Aorta (tissue), 5 donors: ENCODE measurements at places on chromosomes 5 and 9. TPM values are rescaled to one million over a fixed set of nuclear protein-coding genes. Genes with fewer than 3 reads are reported as not detected.

DNA sequence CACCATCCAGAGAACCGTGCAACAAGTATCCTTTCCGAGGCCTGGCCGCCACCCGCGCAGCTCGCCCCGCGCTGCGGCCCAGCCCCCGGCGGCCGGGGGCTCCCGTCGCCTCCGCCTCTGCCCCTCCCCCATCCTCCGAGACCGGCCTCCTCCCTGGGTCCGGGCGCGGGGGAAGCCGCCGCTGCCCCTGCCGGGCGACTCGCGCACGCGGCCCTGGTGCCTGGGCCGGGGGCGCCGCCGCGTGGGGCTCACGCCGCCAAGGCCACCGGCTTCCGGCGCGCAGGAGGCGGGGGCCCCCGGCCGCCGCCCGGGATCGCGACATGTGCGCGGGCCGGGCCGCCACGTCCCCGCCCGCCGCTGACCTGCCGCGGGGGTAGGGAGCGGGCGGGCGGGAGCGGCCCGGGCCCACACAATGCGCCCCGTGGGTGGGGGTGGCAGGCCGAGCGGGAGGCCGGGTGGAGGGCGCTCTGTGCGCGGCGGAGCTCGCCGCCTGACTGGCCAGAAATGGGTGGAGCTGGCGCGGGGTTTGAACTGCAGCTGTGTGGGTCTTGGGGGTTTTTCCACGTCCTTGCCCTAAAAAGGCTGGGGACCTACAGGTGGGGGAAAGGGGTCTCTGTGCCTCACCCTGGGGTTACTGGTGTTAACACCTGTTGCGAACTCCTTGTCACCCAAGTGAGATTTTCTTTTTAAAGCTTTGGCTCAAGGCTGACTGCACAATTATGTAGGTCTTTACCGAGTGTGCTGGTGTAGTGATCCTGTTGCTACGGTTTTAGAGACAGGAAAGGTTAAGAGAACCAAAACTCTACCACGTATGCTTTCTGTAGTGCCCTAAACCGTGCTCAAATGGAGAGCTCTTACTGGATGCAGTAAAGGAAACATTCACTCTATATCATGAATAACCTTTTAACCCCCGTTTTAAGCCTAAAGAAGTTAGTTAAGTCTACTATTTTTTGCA lies 32.3 kb downstream of the TNPO1 start:
- peaks cover 3% of the 10 kb centered on the region for H3K4me1 ChIP-seq
- peak overlapping the region; percentile 99 for H3K4me3 ChIP-seq
- peak overlapping the region; percentile 95 for H3K27ac ChIP-seq

GRCh38 chr9:113617550-113617949 lies 154.0 kb downstream of the RGS3 start:
- no peaks in the 10 kb centered on the region for H3K4me1 ChIP-seq
- H3K27me3 ChIP-seq: no peaks in the 10 kb centered on the region
- H3K27ac ChIP-seq: peak overlapping the region; percentile 11
- no peak for DNase-seq

DNA sequence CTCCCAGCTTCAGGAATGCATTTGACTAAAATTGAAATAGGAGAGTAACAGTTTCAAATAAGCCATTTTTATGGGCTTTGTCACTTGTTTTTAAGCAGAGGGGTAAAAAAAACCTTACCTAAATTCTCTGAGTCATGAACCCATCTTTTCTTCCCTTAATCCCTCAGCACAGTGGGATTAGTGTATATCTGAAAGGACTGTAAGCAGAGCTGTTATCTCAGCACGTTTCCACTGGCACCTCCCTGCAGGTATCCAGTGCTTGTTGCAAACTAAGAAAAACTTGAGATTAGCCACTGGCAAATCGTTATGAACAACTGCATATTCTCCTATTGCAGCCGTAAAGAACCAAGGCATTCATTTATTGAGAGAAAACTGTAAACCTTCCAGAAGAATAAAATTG lies 872.7 kb downstream of the EFNA5 start:
- H3K36me3 ChIP-seq: no peaks in the 10 kb centered on the region
- H3K27ac ChIP-seq: no peak overlapping the region
- no peak overlapping the region for H3K4me3 ChIP-seq
- H3K4me1 ChIP-seq: no peaks in the 10 kb centered on the region
- H3K27me3 ChIP-seq: no peaks in the 10 kb centered on the region

GRCh38 chr5:131322926-131323325 lies 59.1 kb downstream of the CDC42SE2 start:
- no peaks in the 10 kb centered on the region for H3K36me3 ChIP-seq
- no peak overlapping the region for H3K4me3 ChIP-seq
- H3K27ac ChIP-seq: no peak overlapping the region
- DNase-seq: no peak
- peaks cover 4% of the 10 kb centered on the region for H3K4me1 ChIP-seq
- H3K27me3 ChIP-seq: no peaks in the 10 kb centered on the region

DNA sequence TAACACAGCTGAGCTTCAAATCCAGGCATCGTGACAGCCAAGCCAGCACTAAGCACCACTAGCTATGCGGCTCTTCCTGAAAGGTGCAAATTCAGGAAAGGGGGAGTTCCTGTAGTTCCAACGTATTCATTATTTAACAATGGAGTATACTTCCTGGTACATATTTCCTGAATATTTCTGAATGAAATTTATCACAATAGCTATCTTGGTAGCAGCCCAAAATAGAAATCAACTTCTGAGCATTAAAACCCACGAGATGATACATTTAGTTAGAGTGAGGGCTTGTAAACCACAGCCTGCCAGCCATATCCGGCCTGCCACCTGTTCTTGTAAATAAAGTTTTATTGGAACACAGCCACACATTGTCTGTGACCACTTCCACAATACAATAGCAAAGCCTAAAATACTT lies 109.7 kb upstream of the RETREG1 start:
- no peak overlapping the region for H3K4me3 ChIP-seq
- H3K4me1 ChIP-seq: no peaks in the 10 kb centered on the region
- H3K36me3 ChIP-seq: no peaks in the 10 kb centered on the region
- H3K27me3 ChIP-seq: no peaks in the 10 kb centered on the region
- DNase-seq: no peak

DNA sequence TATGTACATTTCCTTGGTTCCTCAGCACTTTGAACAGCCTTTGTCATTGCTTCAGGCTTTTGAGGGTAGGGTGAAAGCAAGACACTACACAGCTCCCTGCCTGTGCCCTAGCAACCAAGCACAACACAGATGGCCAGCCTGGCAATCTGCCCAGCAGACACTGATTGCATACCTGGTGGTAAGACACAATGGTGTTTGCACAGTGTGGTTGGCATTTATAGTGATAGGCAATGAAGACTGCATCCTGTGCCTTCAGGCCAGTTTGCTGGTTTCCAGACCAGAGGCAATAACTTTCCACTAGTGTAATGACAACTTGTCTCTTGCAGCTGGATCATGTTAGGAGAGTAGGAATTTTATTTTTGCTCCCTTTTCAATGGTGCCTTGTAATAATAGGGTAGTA lies 144.5 kb upstream of the TNC start:
- no peak overlapping the region for H3K4me3 ChIP-seq
- no peaks in the 10 kb centered on the region for H3K4me1 ChIP-seq
- no peak overlapping the region for H3K27ac ChIP-seq
- no peak for DNase-seq

- no peak overlapping the region for H3K4me3 ChIP-seq
- no peaks in the 10 kb centered on the region for H3K36me3 ChIP-seq
- H3K27me3 ChIP-seq: no peaks in the 10 kb centered on the region
These were observed 49.3 kb upstream of the PPARGC1B start for GRCh38 chr5:149680810-149681221.

DNA sequence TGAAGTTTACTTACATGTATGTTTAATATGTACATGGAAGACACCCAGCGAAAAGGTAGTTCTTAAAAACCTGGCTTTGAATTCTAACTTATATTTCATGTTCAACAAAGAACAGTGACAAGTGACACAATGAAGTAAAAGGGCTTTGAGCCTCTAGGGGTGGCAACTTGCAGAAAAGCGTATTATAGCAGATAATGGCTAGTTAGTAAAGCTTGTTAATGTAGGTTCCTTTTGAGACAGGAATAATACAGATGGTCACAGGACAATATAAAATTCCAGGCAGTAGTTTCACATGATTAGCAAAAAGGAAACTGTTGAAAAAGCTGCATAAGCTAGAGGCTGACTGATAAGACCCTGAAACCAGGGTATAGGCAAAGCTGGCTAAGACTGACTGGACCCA lies 132.4 kb upstream of the FTMT start:
- no peak for DNase-seq
- no peaks in the 10 kb centered on the region for H3K36me3 ChIP-seq
- no peaks in the 10 kb centered on the region for H3K4me1 ChIP-seq
- no peaks in the 10 kb centered on the region for H3K27me3 ChIP-seq

DNA sequence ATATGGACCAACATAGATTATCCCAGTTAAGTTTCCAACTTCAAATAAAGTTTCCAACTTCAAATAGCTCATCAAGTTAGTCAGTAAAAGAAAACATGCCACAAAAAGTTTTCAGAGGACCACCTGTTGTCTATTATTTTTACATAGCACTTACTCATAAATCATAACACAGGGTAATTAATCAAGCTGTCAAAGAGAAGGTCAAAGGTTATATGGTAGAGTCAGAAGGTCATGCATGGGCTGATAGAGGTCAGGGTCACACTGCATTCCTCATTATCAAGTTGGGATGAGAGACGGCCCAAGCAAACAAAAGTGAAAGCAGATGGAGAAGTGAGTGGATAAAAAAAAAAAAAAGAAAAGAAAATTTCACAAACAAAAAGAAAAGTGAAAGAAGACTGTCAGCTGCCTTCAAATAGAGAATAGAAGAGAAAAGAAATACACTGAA lies 145.5 kb upstream of the POU5F2 start:
- no peak overlapping the region for H3K27ac ChIP-seq
- no peak for DNase-seq
- no peak overlapping the region for H3K4me3 ChIP-seq
- no peaks in the 10 kb centered on the region for H3K36me3 ChIP-seq
- H3K4me1 ChIP-seq: no peaks in the 10 kb centered on the region

DNA sequence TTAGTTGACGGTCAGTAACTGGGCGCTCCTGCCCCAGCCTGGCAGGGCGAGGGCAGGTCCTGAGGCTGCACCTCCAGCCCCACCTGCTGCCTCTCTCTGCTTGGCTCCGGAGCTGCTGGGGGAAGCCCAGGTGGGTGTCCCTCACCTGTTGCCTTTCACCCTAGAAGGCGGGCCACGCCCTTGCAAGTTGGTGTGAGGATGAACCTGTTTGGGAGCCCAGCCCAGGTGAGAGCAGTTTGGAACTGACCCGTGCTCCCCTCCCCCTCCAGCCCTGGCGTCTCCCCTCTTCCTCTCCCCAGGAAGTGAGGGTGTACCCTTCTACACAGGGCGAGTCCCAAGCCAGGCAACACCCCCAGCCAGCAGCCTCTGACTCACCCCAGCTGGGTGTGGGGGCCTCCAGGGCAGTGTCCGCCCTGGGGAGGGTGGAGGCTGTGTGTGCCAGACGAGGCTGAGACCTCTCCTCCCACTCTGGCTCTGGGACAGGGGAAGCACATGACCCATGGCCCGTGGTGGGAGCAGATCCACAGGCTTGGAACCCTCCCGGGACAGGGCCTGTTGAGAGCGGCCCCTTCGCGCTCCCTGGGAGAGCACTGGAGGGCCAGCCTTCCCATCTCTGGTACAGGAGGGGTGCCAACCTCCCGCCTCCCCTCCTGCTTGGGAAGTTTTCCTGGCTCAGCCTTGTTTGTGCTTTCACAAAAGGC lies 10.4 kb downstream of the LRRC8A start:
- peak; percentile 95 for DNase-seq
- peaks cover 4% of the 10 kb centered on the region for H3K36me3 ChIP-seq
- H3K27ac ChIP-seq: peak overlapping the region; percentile 49
- no peaks in the 10 kb centered on the region for H3K4me1 ChIP-seq

DNA sequence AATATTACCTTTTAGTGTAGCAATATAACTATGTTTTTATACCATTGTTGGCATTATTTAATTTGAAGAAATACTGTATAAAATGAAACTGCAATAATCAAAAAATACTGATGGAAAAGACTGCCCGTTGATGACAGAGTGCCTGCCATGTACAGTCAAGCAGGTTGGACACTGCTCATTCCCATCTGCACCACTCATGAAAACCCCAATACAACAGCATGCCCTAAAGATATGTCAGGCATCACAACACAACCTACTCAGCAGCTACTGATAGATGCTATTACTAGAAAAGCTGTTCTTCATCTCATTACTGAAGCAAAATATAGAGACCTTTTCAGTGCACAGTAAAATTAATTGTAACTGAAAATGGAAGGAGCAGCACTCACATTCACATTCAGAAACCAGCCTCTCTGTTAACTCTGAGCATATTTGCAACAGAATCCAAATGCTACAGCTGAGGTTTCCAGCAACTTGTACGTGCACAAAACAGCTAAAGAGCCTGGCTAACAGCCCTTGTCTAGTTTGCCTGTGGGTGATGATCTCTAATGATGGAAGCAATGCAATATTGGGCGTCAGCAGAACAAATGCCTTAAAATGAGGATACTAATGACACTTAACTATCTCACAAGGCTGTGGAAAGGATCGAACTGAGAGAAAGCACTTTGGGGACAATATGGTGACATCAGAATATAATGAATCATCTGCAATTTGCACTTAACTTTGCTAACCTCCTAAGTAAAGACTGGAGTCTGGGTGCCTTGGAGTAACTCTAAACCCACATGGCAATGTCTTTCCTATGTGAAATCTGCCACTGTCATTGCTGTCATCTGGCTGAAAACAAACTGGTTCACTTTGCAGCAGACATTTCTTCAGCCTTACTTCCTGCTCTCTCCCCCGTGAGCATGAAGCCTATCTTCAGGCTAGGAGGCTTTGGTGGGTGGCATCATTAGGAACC lies 195.3 kb upstream of the RASEF start:
- H3K27ac ChIP-seq: no peak overlapping the region
- no peaks in the 10 kb centered on the region for H3K27me3 ChIP-seq
- no peaks in the 10 kb centered on the region for H3K4me1 ChIP-seq
- no peak for DNase-seq

DNA sequence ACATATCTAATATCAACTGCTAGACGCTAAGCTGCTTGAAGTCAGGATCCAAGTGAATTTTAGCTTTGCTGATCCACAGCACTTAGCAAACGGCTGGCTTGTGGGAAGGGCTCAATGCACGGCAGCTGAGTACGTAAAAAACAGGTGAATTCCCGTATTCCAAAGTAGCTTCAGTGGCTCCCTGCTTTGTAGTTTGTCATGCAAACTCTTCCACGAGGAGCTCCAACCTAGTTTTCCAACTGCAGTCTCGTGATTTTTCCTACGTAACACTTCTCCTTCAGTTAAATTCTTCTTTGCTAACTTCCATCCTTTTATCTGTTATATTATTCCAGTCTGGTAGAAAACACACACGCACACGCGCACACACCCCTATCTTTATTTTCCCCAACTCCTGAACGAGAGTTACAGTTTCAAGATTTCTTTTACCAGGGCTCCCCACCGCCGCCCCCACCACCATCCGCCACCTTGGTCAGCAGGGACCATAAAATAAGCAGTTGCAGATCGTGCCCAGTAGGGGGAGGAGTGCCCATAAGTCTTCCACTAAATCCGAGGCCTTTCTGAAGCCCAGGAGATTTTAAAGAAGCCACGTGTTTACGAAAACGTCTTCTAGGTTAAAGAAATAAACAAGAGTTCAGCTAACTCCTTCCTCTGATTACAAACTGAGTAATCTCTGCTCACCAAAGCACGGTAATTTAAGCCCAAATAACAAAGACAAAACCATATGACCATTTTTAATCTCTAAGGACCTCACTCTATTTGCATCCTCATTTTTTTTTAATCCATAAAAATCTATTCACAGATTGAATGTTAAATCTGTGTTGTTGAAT lies 34.8 kb upstream of the TRIO start:
- H3K36me3 ChIP-seq: no peaks in the 10 kb centered on the region
- no peaks in the 10 kb centered on the region for H3K27me3 ChIP-seq
- H3K4me3 ChIP-seq: peak overlapping the region; percentile 40
- no peak overlapping the region for H3K27ac ChIP-seq

Gene ANKRD31
- 0.16 TPM for total RNA-seq

Gene NEUROG1
- total RNA-seq: not detected

Gene CCDC171
- total RNA-seq: 5.2 TPM

Gene ITGA2
- total RNA-seq: 5.2 TPM

Gene ITK
- total RNA-seq: 4.8 TPM

Gene N4BP3
- total RNA-seq: 2.0 TPM
